Naive B cell (primary cell): ENCODE measurements at places on chromosomes 12 and 14. TPM values are rescaled to one million over a fixed set of nuclear protein-coding genes. Genes with fewer than 3 reads are reported as not detected.

The ETFBKMT gene
- polyA plus RNA-seq, result 0.50 TPM

The ITGB7 gene
- 97.1 TPM for polyA plus RNA-seq

The OXA1L gene
- polyA plus RNA-seq, result 72.1 TPM

The TAS2R13 gene
- not detected for polyA plus RNA-seq

The LRRC9 gene
- polyA plus RNA-seq, result not detected
